GM04504 (cell line): ENCODE measurements at places on chromosomes 3 and 15.

GRCh38 chr3:156253150-156253549 lies 132.8 kb downstream of the KCNAB1 start:
- no peak for DNase-seq

DNA sequence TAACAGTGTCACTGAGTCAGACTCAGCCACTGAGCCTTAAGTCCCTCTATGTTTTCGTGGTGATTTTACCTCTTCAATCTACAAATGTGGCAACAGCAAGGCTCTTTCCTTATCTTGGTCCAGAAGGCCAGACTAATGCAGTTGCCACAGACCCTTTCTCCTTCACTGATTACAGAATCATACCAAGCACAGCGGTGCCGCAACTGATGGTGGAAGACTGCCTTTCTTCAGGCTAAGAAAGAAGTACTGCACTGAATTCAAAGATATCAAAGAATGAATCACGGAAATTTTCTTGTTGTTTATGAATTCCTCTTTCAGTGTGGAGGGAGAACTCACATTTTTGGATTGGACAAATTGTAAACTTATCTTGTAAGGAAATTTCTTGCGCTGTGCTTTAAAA lies 18.6 kb downstream of the DCP1A start:
- DNase-seq: no peak

- DNase-seq: peak; percentile 71
Observed at GRCh38 chr3:123723522-123724168, 138.8 kb upstream of the HACD2 start.

GRCh38 chr3:193948459-193948858 lies 187.5 kb upstream of the HES1 start:
- no peak for DNase-seq

GRCh38 chr3:9214599-9214998 lies 34.8 kb downstream of the SRGAP3 start:
- peak; percentile 29 for DNase-seq

GRCh38 chr15:100766243-100767000 lies 113.2 kb upstream of the ALDH1A3 start:
- no peak for DNase-seq

GRCh38 chr3:164250923-164251322 lies 827.4 kb downstream of the SI start:
- DNase-seq: no peak

GRCh38 chr3:134308350-134308891 lies 57.8 kb upstream of the RYK start:
- DNase-seq: peak; percentile 72

- DNase-seq: no peak
Observed at GRCh38 chr3:52056521-52056967, at the start of gene DUSP7. Gene DUSP7, minus strand, starts transcription at chr3:52056571. Its CDS starts 205 bp downstream, at chr3:52056366.

DNA sequence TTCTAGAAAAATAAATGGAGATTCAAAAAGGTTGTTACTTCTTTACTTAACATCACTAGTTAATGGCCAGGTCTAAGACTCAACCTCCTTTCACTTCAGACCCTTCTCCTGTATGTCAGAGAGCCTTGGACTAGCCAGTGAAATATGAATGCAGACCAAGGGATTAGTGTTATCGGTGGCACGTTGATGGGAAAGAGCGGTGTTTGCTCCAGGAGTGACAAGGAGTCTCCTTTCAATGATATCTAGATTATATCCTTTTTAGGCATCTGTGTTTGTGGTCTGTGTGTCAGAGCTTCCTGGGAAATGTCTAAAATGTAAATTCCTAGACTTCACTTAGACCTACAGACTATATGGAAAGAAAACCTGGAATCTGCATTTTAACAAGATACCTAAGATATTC lies 658.0 kb upstream of the KCNMB2 start:
- no peak for DNase-seq

DNA sequence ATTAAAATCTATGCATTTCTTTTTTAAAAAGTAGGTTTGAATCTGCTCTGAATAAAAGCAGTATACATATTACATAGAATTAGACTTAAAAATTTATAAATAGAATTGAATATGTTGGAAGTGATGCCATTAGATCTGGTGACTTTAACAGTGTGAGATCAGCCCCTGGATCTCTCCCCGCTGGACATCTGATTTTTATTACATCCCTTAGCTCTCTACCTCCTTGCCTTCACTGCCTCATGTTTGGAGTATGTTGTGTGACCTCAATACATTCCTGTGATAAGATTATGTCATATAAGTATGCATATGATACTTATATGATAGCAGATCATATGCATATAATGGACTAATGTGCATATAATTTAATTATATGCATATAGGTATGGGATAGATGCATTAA lies 643.4 kb upstream of the NR2F2 start:
- DNase-seq: no peak

- DNase-seq: no peak
Observed at GRCh38 chr15:74201710-74202420, 722 bp downstream of the STRA6 start.

GRCh38 chr15:39596358-39597051 lies 15.6 kb downstream of the THBS1 start:
- peak; percentile 64 for DNase-seq

DNA sequence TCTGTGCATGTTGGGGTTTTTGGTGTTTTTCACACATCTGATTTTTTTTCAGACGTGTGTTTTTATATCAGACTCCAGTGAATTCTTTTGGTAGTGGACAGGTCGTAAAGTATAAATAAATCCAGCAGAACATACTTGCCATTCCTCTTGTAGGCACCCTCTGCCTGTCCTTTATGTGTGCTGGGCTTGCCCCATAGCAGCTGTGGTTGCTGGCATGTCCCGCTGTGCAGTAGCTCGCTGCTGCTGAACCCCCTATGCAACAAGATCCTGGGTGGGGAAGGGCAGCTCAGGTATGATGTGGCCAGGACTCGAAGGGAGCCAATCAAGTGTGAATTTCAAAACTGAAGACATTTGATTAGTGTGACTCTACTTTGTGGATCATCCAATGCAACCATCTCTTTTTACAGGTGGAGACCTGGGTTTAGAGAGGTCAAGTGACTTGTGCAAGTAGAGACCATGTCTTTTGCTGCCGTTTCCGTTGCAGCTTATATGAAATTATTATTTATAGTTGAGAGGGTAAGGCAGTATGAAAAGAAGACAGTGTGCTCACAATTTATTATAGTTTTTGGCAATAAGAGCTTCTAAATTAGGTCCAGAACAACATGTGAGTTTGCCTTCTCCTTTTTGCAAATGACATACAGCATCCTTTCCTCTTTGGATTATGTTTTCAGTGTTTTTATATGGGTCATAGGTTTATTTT lies 350.8 kb upstream of the C2CD4B start:
- DNase-seq: no peak

GRCh38 chr3:58025837-58026569 lies 17.8 kb downstream of the FLNB start:
- no peak for DNase-seq

- no peak for DNase-seq
Observed at GRCh38 chr3:134597390-134597970, 53.3 kb downstream of the KY start.

DNA sequence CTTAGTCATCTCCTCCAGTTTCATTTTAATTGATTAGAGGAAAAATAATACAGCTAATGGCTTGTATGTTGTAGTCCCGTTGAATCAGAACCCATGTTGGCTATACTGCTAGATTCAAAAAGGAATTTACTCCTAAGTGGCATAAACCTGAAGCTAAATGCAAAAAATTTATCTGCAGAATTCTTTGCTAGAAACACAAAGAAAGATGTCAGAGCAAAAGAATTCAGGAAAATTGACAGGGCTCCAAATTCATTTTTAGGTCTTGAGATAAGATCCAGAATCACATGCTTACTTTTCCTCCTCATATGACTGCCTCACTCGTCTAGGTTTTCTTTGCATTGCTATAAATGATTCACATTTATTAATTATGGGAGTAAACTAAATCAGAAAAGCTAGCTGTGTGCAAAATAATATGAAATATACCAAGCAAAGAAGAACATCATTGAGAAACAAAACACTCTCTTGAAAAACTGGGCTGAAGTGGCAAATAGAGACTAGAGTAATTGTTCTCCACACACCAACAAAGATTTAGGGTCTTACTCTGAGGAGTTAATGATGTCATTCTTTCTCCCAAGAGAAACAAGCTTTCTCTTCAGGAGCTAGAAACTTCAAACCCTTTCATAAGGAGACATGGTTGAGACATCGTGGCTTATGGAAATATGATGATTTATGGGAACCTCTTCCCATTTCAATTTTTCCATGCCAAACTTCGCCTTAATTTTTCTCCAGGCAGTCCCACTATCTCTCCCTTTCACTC lies 94.8 kb upstream of the FEZF2 start:
- DNase-seq: no peak

GRCh38 chr3:99648101-99648500 lies 9.7 kb downstream of the COL8A1 start:
- no peak for DNase-seq

DNA sequence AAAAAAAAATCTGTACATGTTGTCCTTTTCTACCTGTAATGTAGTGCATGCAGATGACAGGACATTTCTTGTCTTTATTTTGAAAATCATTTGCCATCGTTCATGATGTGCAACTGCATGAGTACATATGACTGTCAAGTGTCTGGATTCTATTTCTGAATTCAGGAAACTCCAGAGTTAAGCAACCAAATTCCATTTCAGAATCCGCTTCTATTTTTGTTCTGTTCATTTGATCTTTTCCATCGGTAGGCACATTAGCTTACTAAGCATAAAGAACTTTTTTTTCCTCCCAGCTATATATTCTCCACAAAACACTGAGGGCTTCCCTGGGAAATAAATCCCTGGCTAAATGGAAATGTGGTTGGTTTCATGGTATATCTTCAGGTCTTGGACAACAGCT lies 365.6 kb downstream of the PTPRG start:
- DNase-seq: no peak

GRCh38 chr15:32042269-32042972 lies 12.1 kb downstream of the CHRNA7 start:
- no peak for DNase-seq

DNA sequence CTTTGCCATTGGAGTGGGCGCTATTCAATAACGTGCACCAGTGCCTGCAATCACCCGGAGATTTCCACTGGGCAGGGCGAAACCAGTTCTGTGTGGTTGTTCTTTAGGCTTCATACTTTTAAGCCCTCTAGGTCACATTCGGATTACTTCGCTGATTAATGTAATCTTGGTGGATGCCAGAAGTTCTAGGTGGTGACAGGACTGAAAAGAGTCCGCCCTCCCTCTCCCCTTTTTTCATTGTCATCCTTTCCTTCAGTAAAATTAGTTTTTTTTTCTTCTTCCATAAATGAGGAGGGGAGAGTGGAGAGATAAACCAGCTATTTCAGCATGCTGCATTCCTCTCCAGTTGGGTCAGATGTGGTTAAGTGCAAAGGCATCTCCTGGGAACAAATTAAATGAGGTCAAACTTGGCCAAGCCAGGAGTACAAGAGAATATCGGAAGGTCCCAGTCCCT lies 2.3 kb upstream of the SLC2A2 start:
- peak; percentile 84 for DNase-seq

GRCh38 chr15:36622197-36622795 lies 42.9 kb downstream of the CDIN1 start:
- DNase-seq: no peak

DNA sequence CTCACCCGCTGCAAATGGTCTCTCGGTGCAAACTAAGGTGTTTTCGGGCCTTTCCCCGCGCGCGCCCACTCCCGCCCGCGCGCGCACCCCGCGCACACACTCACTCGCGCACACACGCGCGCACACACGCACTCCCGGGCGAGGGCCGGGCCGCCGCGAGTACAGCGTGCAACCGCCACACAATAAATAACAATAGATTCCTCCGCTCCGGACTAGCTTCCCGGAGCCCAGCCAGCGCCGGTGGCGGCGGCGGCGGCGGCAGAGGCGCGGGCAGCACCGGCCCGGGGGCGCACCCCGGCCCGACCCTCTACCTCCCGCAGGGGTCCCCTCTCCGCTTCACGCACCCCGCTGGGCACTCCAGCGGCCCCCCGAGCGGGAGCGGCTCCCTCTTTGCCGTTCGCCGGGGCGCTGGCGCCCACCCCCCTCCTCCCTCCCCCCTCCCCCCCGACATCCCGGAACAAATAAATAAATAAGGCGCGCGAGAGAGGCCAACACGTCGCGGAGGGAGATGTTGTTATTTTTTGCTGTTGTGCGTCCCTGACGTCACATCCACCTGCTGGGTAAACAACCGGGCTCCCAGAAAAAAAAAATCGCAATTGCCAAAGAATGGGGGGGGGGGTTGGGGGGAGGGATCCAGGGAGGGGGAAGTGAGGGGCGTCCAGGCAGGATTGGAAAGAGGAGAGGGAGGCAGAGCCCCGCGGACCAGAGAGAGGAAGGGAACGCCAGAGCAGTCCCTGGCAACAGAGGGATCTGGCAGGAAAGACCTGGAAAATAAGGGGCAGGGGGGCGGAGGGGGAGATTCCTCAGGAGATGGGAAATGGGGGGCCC lies at the start of gene FOXP1:
Gene FOXP1 (minus strand): TSS at position 163 of the 828 bp plus-strand sequence. CDS start 385,347 bp downstream, outside the sequence.
- DNase-seq: no peak

- no peak for DNase-seq
Observed at GRCh38 chr3:70539908-70540307, 227.5 kb upstream of the MDFIC2 start.

DNA sequence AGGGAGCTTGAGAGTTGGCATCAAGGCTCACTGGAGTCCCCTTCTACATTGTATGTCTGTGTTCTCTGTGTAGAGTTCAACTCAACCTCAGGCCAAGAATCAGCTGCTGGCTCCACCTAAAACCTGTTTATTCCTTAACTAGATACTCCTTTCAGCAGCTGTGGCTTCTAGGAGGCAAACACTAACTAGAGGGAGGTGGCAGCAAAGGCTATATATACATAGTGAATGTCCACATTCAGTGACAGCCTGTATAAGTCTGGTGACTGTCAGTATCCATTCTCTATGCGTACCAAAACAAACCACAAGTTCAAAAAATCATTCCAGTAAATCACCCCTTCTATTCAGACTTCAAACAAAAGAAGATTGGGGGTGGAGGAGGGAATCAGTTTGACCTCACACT lies 184.3 kb downstream of the CDIN1 start:
- no peak for DNase-seq

DNA sequence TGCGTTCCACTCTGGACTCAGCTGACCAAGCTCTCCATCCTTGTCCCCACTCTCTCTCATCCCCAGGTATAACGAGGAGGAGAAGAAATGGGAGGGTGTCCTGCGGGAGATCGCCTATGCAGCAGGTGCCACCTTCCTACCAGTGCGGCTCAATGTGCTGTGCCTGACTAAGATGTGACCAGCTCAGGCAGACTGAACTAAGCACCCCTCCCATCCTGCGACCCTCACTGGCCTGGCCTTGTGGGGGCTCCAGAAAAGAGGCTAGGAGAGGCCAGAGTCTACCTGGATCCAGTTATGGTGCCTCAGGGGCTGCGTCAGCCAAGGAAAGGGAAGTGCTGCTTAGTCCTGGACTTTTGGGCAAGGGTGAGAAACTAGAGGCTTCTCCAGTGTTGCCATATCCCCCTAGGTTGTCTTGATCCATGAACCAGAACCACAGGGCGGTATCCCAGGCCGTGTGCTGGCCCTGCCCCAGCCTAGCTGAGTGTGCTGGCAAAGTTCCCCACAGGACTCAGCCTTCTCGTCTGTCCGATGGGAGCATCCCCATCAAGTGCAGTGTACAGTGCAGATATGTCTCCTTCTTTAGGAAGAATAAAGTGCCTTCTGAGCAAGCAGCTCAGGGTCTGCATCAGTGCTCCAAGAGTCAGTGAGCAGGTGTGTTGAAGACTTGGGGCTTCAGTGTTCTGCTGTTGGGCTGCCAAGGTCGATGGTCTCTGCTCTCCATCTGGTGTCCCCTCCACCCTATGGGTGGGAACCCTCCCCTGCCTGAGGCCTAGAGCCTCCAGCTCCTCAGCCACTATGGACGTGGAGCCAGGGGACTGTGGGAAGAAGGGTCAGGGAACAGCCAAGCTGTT lies 6.7 kb downstream of the KLHL40 start:
- no peak for DNase-seq
